ENCODE measurements at places on chromosomes 1 and 21. TPM values are rescaled to one million over a fixed set of nuclear protein-coding genes. Genes with fewer than 3 reads are reported as not detected.

GRCh38 chr1:186155594-186155993 is 219.5 kb downstream of the TPR start:
- H3K4me1 ChIP-seq, result peaks cover 18% of the 10 kb centered on the region
- no peaks in the 10 kb centered on the region for H3K27me3 ChIP-seq
- no peak overlapping the region for H3K27ac ChIP-seq
- H3K36me3 ChIP-seq, result no peaks in the 10 kb centered on the region
- no peak overlapping the region for H3K4me3 ChIP-seq

GRCh38 chr1:110240476-110241210 is 30.5 kb downstream of the KCNC4 start:
- H3K4me3 ChIP-seq, result no peak overlapping the region
- peaks cover 11% of the 10 kb centered on the region for H3K4me1 ChIP-seq
- no peak for DNase-seq
- no peak overlapping the region for H3K27ac ChIP-seq

- DNase-seq, result no peak
- no peak overlapping the region for H3K4me3 ChIP-seq
- H3K27ac ChIP-seq, result no peak overlapping the region
- H3K36me3 ChIP-seq, result no peaks in the 10 kb centered on the region
- H3K4me1 ChIP-seq, result peaks cover 28% of the 10 kb centered on the region
- no peaks in the 10 kb centered on the region for H3K27me3 ChIP-seq
These were observed 159.8 kb upstream of the SGIP1 start for GRCh38 chr1:66374148-66374547.

GRCh38 chr1:199585392-199585791 is 442.1 kb upstream of the NR5A2 start:
- no peak overlapping the region for H3K27ac ChIP-seq
- no peak overlapping the region for H3K4me3 ChIP-seq
- no peaks in the 10 kb centered on the region for H3K4me1 ChIP-seq
- no peaks in the 10 kb centered on the region for H3K27me3 ChIP-seq
- H3K36me3 ChIP-seq, result no peaks in the 10 kb centered on the region

DNA sequence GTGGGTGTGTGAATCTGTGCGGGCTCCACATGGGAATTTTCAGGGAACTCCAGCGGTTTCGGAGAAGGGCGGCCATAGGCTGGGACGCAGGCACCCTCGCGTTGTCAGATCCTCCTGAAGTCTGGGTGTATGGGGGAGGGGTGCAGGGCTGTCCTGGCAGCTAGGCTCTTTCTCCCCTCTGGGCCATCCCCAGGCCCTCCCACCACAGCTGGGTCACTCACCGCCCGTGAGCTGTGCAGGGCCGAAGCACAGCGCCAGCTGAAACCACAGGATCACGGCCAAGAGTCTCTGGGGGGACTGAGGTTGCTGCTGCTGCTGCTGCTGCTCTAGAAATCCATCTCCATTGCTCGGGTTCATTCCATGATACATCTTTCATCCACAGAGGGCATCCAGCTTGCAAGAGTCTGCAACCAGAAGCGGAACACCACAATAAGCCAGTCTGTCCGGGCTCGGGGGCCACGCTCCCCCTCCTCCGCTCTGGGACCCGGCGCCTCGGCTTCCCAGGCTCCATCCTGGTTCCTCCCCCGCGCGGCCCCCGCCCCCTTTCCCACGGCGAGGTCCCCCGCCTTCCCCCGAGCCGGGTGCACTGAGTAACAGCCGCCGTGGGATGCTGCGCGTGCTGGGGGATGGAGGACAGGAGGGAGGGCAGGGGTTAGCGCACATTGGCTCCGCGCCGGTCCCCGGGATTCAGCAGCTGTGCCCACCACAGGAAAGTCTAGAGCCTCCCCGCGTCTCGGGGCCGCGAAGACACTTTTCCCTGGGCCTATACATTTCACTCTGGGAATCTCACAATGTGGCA is 720 bp downstream of the SUSD4 start:
- peak overlapping the region; percentile 49 for H3K4me3 ChIP-seq
- no peak overlapping the region for H3K27ac ChIP-seq

DNA sequence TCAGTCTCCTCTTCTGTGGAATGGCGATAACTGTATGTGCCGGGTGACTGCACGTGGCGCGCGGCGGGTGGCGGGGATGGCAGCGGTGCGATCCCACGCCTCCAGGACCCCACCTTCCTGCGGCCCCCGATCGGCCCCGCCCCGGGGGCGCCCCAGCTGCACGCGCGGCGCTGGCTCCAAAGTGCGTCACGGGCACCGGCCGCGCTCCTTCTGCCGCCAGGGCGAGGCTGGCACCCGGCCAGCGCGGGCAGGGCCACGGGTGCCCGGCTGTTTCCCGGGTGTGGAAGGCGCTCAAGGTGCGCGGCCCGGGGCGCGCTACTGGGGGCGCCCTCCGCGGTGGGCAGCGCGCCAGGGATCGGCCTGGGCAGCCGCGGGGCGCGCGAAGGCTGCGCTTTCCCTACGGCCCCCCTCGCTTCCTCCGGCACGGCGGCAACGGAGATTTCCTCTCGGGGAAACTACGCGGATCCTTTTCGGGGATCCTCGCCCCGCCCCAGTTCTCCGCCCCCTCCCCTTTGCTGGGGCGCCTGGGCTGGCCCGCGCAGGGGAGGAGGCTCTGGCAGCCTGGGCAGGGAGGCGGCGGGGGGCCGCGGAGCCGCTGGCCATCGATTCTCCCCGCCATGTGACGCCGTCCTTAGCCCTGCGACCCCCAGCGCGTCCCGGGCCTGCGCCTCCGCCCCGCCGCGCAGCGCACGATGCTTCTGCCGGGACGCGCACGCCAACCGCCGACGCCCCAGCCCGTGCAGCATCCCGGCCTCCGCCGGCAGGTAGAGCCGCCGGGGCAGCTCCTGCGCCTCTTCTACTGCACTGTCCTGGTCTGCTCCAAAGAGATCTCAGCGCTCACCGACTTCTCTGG is at the start of gene EVA1C:
Gene EVA1C (plus strand): TSS at position 545 of the 853 bp plus-strand sequence. CDS start 148 bp downstream, at position 693.
- no peaks in the 10 kb centered on the region for H3K27me3 ChIP-seq
- peak within 1 kb of the TSS; percentile 64 for H3K27ac ChIP-seq
- peak within 1 kb of the TSS; percentile 70 for H3K4me3 ChIP-seq

DNA sequence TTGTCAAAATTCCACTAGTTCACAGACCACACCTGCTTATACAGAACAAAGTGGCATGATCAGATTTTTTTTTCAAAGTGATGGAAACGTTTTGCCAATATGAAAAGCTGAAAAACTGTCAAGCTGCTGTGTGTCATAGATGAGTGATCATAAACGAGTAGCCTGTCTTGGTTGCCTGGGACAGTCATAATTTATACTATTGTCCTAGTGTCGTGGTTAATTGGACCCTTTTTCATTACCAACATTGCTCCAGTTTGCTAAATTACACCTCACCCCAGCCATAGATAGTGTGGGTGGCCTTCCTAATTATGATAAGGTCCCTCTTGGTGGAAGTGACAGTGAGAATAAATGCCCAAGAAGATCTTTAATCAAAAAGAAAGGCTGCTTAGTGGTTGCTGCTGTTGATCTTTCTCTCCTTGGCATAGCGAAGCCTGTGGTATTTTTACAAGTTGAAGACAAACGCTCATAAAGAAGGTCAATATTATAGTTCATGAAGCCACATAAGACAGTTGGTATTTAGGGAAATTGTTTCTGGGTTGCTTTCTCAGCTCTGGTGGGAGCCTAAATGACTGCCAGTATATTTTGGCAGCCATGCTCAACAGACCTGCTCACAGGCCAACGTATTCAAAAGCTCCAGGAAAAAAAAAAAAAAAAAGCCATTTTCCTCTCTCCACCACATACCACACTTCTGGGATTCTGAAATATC is 478.1 kb downstream of the PLA2G4A start:
- H3K4me1 ChIP-seq, result no peaks in the 10 kb centered on the region
- no peak overlapping the region for H3K4me3 ChIP-seq
- no peak overlapping the region for H3K27ac ChIP-seq
- DNase-seq, result peak; percentile 12

DNA sequence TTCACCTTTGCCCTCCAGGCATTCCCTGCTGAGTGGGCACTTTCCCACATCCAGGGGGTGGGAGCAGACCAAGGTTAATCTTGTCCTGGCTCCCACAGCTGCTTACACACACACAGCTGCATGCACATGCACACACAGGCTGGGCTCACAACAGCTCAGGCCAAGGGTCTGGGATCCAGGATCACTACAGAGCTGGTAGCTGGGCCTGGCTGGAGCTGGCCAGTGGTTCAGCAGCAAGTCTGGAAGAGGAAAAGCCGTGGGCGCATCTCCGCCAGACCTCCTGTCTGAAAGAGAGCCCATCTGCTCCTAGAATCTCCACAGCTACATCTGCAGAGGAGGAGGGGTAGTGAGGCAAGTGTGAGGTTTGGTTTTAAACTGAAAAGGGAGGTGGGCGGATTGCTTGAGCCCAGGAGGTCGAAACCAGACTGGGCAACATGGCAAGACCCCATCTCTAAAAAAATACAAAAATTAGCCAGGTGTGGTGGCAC is 3.8 kb downstream of the CDK18 start:
- H3K27me3 ChIP-seq, result peaks cover 16% of the 10 kb centered on the region
- peaks cover 5% of the 10 kb centered on the region for H3K4me1 ChIP-seq

GRCh38 chr1:238340989-238341388 is 450.3 kb upstream of the ZP4 start:
- no peaks in the 10 kb centered on the region for H3K4me1 ChIP-seq
- no peaks in the 10 kb centered on the region for H3K36me3 ChIP-seq
- H3K4me3 ChIP-seq, result no peak overlapping the region
- DNase-seq, result peak; percentile 69

GRCh38 chr1:211541720-211542477 is 37.1 kb downstream of the SLC30A1 start:
- H3K36me3 ChIP-seq, result no peaks in the 10 kb centered on the region
- no peak overlapping the region for H3K4me3 ChIP-seq
- no peak overlapping the region for H3K27ac ChIP-seq
- H3K27me3 ChIP-seq, result peaks cover 13% of the 10 kb centered on the region
- DNase-seq, result peak; percentile 30

GRCh38 chr1:198287916-198288315 is 131.1 kb downstream of the NEK7 start:
- DNase-seq, result no peak
- H3K4me3 ChIP-seq, result no peak overlapping the region
- H3K36me3 ChIP-seq, result peaks cover 15% of the 10 kb centered on the region
- peaks cover 18% of the 10 kb centered on the region for H3K4me1 ChIP-seq
- H3K27ac ChIP-seq, result no peak overlapping the region

GRCh38 chr21:42614811-42615351 is 38.5 kb upstream of the PDE9A start:
- H3K4me1 ChIP-seq, result no peaks in the 10 kb centered on the region
- H3K27me3 ChIP-seq, result peaks cover 17% of the 10 kb centered on the region
- no peak for DNase-seq

GRCh38 chr1:202046227-202046626 is 35.8 kb downstream of the ELF3 start:
- no peak overlapping the region for H3K4me3 ChIP-seq
- no peaks in the 10 kb centered on the region for H3K27me3 ChIP-seq
- no peaks in the 10 kb centered on the region for H3K36me3 ChIP-seq

- no peak for DNase-seq
- H3K4me3 ChIP-seq, result no peak overlapping the region
- no peak overlapping the region for H3K27ac ChIP-seq
- H3K4me1 ChIP-seq, result peaks cover 4% of the 10 kb centered on the region
- H3K36me3 ChIP-seq, result no peaks in the 10 kb centered on the region
These were observed 25.8 kb upstream of the CAPZB start for GRCh38 chr1:19511116-19511515.

DNA sequence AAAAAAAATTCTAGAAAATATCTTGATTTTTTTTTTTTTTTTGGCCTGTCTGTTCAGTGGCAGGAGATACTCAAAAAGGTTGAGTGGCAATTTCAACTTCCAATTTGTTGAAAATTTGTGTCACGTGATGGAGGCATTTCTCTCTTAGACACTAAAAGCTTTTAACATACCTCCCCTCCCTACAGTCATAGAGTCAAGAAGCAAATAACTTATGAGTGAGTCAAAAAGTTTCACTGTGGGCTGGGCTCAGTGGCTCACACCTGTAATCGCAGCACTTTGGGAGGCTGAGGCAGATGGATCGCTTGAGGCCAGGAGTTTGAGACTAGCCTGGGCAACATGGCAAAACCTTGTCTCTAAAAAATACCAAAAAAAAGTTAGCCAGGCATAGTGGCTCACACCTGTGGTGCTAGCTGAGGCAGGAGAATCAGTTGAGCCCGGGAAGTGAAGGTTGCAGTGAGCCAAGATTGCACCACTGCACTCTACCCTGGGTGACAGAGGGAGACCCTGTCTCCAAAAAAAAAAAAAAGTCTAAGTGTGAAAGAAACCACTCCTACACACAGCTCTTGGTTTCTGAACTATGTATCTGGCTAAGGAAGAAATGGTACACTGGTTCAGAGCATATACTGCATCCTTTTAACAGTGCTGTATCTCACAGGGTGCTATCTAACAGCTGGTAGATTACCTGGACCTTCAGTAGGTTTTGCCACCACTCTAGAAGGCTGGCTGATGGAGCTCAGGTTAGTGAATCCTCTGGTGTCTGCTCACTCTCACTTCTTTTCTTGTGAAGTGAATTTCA is 11.6 kb upstream of the BSDC1 start:
- DNase-seq, result no peak
- no peaks in the 10 kb centered on the region for H3K36me3 ChIP-seq
- no peak overlapping the region for H3K4me3 ChIP-seq
- no peaks in the 10 kb centered on the region for H3K4me1 ChIP-seq
- H3K27me3 ChIP-seq, result no peaks in the 10 kb centered on the region

DNA sequence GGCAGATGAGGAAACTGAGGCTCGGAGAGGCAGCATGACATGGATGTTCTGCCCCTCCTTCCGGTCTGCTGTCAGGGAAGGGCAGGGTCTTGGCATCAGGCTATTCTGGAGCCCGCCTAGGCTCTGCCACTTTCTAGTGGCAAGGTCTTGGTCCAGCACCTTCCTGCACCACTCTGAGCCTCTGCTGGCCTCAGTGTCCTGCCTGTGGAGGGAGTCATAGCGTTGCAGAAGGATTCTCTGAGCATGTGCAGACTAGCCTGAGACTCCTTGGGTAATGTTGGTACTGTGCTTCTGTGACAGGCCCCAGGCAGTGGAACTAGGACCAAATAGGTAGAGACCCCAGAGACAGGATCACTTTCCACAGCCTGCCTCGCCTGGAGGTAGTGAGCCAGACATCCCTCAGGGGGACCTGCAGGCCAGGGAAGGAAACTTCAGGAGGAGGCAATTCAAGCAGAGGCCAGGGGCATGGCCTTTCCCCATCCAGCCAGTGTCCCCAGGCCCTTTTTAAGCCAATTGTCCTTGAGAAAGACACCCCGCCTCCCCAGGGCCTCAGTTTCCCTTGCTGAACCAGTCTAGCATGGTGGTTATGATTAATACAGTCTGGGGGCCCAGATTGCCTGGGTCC is 10.6 kb downstream of the EDN2 start:
- peaks cover 17% of the 10 kb centered on the region for H3K4me1 ChIP-seq
- peaks cover 4% of the 10 kb centered on the region for H3K27me3 ChIP-seq
- no peaks in the 10 kb centered on the region for H3K36me3 ChIP-seq
- no peak overlapping the region for H3K4me3 ChIP-seq

GRCh38 chr1:41315146-41315822 is 46.0 kb upstream of the FOXO6 start:
- no peak overlapping the region for H3K27ac ChIP-seq
- no peak overlapping the region for H3K4me3 ChIP-seq
- peaks cover 8% of the 10 kb centered on the region for H3K4me1 ChIP-seq
- DNase-seq, result peak; percentile 66

- no peak overlapping the region for H3K4me3 ChIP-seq
- no peak overlapping the region for H3K27ac ChIP-seq
- H3K4me1 ChIP-seq, result no peaks in the 10 kb centered on the region
- no peak for DNase-seq
- H3K27me3 ChIP-seq, result peaks cover 15% of the 10 kb centered on the region
These were observed 75.1 kb upstream of the COG2 start for GRCh38 chr1:230567221-230567575.

- H3K36me3 ChIP-seq, result no peaks in the 10 kb centered on the region
- H3K27me3 ChIP-seq, result peaks cover under 1% of the 10 kb centered on the region
- H3K4me3 ChIP-seq, result no peak overlapping the region
These were observed 20.8 kb upstream of the IL10 start for GRCh38 chr1:206792939-206793607.

CACNA1S gene
- not detected for total RNA-seq

SPATA17 gene
- total RNA-seq, result 1.6 TPM

TMEM61 gene
- not detected for total RNA-seq

ZNF683 gene
- total RNA-seq, result not detected

SH2D5 gene
- total RNA-seq, result 5.9 TPM

DNASE2B gene
- not detected for total RNA-seq

MXRA8 gene
- total RNA-seq, result 139 TPM
